ENCODE measurements at places on chromosomes 4 and X.
A peak's percentile ranks its signal among the peaks of the same experiment; 100 is the strongest.

- DNase-seq = peak; percentile 5
Observed at GRCh38 chrX:72467135-72467534, 105.5 kb downstream of the HDAC8 start.

GRCh38 chrX:15737190-15737958 is 696 bp upstream of the CA5B start:
- DNase-seq = no peak

- DNase-seq = no peak
Observed at GRCh38 chrX:153868576-153869472, 17.1 kb downstream of the L1CAM start.

- no peak for DNase-seq
Observed at GRCh38 chr4:1401409-1402020, 4.7 kb downstream of the NKX1-1 start.

- DNase-seq = no peak
Observed at GRCh38 chrX:133880032-133880443, 105.4 kb downstream of the GPC3 start.

GRCh38 chr4:133887723-133888122 is 313.9 kb downstream of the PABPC4L start:
- no peak for DNase-seq

- no peak for DNase-seq
Observed at GRCh38 chr4:37876156-37876555, 14.7 kb upstream of the TBC1D1 start.

DNA sequence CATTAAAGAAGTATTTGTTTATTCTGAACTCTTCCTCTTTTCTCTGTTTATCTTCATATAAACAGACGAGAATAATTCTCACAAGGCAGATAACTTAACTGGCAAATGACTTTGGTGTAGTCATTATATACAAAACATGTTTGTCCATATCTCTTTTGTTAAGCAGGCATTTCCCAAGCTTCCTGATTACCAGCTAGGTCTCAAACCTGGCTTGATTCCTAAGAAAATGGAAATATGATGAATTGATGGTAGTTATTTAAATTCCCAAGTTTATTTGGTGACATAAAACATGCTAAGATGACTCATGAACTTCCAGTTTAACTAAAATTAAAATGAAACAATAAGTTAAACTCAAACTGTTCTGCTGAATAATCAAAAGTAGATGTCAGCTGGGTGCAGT is 96.8 kb downstream of the ARSJ start:
- no peak for DNase-seq

DNA sequence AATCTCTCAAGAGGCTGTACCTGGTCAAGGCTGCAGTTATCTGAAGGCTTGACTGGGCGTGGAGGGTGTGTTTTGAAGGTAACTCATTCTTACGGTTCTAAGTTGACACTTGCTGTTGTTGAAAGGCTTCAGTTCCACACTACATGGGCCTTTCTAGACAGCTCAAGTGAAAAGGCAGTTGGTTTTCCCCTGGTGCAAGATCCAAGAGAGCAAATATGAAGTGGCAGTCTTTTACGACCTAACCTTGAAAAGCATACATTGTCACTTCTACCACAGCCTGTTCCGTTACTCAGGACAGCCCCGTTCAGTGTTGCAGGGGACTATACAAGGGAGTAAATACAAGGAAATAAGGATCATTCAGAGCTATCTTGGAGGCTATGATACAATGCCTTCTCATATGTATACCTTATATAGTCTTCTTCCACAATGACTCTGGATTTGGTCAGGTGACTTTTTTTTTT is 46.2 kb downstream of the PDS5A start:
- no peak for DNase-seq

- DNase-seq = no peak
Observed at GRCh38 chrX:54044877-54045338, 635 bp upstream of the PHF8 start.

- no peak for DNase-seq
Observed at GRCh38 chr4:7412554-7412912, 22.2 kb downstream of the PSAPL1 start.

DNA sequence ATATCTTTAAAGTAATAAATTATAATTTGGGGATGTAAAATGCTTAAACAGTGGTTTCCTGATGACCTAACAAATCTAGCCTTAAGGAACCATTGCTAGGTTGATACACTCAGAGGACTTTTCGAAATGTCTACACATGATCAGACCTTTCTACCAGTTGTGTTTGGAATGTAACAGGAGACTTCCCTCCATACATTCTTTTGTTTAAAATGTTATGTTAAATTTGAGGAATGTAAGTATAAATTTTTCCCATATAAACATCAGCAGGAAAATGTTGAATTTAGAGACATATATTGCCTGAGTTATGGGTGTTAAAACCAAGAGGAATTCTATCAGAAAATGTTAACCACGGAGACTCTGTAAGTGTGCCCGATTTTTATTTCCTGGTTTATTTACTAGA is 190.6 kb upstream of the SPRY1 start:
- DNase-seq = no peak

DNA sequence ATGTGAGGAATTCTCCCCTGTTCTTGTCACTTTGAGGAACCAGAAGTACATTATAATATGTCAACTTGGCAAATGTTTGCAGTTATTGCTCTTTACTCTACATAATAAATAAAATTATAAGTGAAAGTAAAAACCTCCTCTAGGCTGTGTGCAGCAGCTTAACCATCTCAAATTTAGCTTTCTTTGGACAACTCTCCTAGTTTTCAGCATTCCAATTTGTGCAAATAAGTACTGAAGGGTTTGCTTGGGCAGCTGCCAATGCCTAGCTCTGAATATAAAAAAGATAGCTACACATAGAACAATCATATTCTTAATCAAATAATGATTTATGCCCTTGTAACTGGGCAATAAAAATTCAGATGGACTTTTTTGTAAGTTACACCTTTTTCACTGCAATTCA is 82.5 kb downstream of the GASK1B start:
- DNase-seq = no peak

DNA sequence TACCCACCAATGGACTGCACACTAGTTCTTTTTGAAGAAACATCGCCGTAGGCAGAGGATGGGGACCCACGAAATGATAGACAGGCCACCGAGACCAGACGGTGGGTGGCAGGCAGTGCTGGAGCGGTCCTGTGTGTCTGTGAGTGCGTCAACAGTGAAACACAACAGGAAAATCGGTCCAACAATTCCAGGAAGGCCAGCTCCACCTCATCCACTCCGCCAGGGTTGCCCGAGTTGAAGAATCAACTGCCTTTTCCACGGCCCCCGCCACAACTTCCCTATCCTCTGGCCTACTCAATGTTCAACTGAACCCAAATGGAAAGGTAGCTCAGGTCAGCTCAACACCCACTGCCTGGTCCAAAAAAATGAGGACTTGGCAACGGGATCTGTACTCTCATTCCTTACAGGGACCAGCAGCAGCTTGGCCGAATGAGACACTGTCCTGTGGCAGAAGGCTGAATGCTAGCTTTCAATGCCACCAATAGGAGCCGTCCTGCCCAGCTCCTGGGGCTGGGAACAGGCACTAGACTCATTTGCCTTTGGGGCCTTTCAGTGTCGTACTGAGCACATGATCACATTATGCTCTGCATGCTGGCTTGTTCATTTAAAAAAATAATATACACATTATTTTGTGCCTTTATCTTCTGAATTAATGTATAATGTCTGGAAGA is 43.5 kb downstream of the MID1 start:
- DNase-seq = no peak

GRCh38 chrX:37802028-37802427 is 22.2 kb downstream of the CYBB start:
- DNase-seq = peak; percentile 64

DNA sequence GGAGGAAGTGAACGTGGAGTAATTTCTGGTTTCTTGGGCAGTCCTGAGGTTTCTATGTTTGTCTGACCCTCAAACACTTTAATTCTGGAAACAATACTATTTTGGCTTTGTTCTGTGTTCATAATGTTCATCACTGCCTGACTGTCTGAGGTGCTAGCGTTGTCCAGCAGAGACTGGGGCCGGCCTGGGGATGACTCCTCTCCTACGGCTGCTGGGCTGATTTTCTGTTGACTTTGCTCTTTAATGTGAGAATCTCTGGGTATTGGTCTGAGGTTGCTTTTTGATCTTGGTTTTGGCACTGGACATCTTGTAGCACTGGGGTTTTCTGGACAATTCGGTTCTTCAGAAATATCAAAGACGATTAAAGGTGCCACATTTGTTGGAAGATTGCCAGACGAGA is 75.8 kb downstream of the RPS3A start:
- no peak for DNase-seq

GRCh38 chrX:40570346-40571093 is 10.2 kb upstream of the ATP6AP2 start:
- peak; percentile 92 for DNase-seq

GRCh38 chr4:163448540-163449203 is 24.9 kb downstream of the TKTL2 start:
- DNase-seq = no peak
